Inflammatory macrophage treated with lipopolysaccharide for 1 hour (primary cell): ENCODE measurements at places on chromosomes 13 and 19.

DNA sequence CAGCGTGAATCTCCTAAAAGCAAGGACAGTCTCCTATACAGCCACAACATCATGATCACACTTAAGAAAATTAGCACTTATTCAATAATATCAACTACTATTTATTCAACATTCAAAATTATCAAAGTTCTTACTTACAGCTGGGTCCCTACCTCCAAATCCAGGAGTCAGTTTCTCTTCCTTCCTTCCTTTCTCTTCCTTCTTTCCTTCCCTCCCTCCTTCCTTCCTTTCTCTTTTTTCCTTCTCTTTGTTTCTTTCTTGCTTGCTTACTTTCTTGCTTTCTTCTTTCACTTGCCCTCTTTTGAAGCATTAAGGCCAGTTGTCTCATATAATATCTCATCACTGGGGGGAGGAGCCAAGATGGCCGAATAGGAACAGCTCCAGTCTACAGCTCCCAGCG is 107.6 kb downstream of the DCT start:
- no peak for DNase-seq

GRCh38 chr13:94967183-94968039 is 255.1 kb upstream of the SOX21 start:
- DNase-seq = no peak

DNA sequence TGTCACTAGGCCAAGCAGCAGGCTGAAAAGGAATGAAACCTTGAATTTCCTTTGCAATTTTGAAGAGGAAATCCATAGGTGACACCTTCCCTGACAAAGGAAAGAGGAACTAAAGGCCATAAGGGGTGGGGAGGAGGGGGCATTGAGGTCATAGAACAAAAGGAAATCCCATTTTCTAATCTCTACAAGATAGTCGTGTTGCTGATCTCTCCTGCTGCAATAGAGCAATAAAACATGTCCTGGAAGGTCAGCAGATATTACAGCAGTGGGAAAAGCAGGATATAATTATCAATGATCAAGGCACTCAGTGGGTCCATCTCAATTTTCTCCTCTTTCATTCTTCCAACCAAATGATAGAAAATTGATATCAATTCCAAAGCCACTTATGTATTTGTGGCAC is 20.3 kb upstream of the RAP2A start:
- DNase-seq = no peak

DNA sequence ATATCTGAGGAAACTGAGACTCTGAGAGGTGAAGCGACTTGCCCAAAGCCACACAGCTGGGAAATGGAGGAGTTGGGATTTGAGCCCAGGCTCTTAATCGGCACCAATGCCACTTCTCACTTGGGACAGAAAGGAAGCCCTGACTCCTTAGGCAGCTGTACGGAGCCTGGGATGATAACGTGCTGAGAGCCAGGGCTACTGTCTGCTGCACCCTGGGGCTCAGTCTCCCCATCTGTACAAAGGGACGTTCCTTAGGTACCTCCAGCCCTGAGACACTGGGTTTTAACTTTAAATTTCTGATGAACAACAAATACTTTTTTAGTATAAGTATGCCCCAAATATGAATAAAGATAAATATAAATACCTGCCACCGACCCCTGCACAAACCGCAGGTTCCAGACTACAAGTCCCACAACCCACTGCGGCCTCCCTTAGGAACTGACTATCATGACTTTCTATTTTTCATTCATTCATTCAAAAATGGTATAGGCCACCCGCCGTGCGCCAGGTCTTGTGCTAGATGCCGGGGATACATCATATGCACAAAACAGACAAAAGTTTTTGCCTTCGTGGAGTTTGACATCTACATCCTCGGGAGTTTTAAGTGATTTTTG is 776 bp upstream of the NCLN start:
- no peak for DNase-seq

- DNase-seq = no peak
Measured at GRCh38 chr13:33441015-33441414, 155.5 kb upstream of the STARD13 start.

GRCh38 chr13:43026262-43026661 is 2.9 kb downstream of the DNAJC15 start:
- no peak for DNase-seq

GRCh38 chr13:102587916-102588315 is 8.9 kb upstream of the TPP2 start:
- no peak for DNase-seq

- no peak for DNase-seq
Measured at GRCh38 chr13:91563799-91564198, 165.4 kb downstream of the GPC5 start.

DNA sequence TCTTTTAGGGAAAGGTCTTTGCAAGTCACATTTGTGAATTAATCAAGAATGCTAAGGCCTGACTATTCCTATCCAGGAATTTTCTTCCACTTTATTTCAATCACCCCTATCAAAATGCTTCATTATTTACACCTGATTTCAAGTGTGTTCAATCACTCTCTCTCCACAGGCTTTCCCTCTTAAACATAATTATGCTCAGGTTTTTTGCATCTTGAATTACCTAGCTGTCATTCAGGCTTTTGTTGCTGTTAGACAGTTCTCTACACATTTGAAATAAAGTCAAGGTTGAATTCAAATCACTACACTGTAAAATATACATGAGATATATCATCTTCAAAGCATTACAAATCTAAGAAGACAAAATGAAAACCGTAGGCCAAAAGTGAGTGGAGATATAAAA is 941.3 kb upstream of the SLITRK1 start:
- DNase-seq = no peak

GRCh38 chr13:88701551-88701950 is 1030.4 kb downstream of the SLITRK5 start:
- no peak for DNase-seq

GRCh38 chr13:33045851-33046592 is 29.8 kb downstream of the KL start:
- DNase-seq = no peak

- DNase-seq = no peak
Measured at GRCh38 chr13:109945206-109945960, 159.0 kb upstream of the IRS2 start.

DNA sequence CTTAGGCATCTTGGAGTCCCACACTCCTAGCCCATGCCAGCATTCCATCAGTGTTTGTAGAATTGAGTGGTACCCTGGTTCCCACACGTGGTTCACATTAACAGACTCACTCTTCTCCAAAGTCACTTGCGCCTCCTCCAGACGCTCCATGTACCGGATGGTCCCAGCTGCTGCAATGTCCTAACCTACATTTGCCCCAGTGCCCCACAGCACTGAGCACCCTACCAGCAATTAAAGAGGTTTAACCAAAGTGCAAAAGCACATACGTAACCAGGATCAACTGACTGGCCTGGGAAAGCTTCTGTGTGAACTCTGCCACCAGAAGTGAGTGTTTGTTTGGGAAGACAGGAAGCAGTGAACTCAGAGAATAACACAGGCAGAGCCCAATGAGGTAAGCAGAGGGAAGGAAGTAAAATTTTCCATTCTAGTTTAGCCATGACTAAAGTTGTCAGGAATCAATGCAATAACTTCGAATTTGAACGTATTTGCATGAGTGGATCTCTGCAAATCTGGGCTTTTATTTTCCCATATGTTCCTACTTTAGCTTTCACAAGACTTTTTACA is 7.3 kb upstream of the MEDAG start:
- DNase-seq = peak; percentile 47
